Bronchus fibroblast of lung (primary cell): ENCODE measurements at places on chromosomes 4 and X. TPM values are rescaled to one million over a fixed set of nuclear protein-coding genes. Genes with fewer than 3 reads are reported as not detected.

Gene VEGFD
- total RNA-seq = under 0.01 TPM in 1 of 2 replicates, not detected in the other

Gene AWAT2
- not detected in 2 replicates for total RNA-seq

Gene MFAP3L
- 0.50 and 1.3 TPM in 2 replicates for total RNA-seq

Gene PHF8
- total RNA-seq = 8.5 and 9.2 TPM in 2 replicates
